SK-N-DZ (cell line): ENCODE measurements at places on chromosomes 1 and 21.

- no peak for DNase-seq
These were observed 11.1 kb downstream of the ITGA10 start for GRCh38 chr1:145898756-145899155.

DNA sequence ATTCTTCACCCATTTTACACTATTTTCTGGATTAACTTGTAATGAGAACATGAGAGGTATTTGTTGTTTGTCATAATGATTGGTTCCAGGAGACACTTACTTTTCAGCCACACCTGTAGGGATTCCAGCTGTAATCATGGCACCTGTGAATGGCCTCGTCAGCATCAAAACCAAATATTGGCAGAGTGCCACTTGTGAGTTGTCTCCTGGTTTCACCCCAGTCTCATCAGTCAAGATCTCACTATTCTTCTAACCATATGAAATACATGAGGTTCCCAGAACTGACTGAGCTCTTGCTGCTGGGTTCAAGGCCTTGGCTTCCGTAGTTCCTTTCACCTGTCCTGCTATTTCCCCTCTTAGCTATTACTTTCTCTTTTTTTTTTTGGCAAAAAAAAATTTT is 246.6 kb upstream of the ADGRL2 start:
- DNase-seq = no peak

GRCh38 chr1:87273291-87273690 is 55.4 kb upstream of the LMO4 start:
- no peak for DNase-seq

- DNase-seq = no peak
These were observed 583.1 kb upstream of the RGS18 start for GRCh38 chr1:191575180-191575579.

DNA sequence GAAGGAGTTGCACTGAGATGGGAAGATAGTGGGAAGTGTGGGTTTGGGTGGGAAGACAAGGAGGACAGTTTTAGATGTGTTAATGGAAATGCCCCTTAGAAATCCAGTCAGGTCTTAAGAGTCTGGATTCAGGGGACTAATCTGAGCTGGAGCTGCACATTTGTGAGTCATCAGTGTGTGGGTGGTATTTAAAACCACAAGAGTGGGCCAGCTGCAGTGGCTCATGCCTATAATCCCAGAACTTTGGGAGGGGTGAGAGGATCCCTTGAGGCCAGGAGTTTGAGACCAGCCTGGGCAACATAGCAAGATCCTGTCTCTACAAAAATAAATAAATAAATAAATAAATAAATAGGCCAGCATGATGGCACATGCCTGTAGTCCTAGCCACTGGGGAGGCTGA is 40.9 kb upstream of the SLC6A9 start:
- DNase-seq = no peak

- no peak for DNase-seq
These were observed 41.4 kb downstream of the S1PR1 start for GRCh38 chr1:101278238-101278637.

DNA sequence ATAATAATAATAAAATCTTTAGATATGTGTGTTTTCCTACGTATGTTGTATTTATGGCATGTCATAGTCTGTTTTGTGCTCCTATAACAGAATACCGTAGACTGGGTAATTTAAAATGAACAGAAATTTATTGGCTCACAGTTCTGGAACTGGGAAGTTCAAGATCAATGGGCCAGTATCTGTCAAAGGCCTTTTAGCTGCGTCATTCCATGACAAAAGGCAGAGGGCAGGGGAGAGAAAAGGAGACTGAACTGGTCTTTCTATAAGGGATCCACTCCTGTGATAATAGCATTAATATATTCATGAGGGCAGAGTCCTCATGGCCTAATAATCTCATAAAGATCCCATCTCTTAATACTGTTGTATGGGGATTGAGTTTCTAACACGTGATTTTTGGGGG is 7.1 kb upstream of the SFT2D2 start:
- DNase-seq = no peak

GRCh38 chr1:7534061-7534825 is 236.9 kb upstream of the VAMP3 start:
- no peak for DNase-seq

DNA sequence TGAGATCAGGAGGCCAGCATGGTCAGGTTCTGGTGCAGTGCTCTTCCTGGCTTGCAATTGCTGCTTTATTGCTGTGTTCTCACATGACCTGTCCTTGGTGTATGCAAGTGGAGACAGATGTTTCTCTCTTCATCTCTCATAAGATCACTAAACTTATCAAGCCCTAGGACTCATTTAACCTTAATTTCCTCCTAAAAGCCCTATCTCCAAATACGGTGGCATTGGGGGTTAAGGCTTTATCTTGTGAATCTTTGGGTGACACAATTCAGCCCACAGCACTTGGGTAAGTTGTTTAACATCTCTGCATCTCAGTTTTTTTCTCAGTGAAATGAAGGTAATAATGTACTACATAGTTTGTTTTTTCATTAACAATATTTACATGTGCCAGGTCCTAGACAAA is 152.4 kb downstream of the RWDD3 start:
- peak; percentile 49 for DNase-seq

GRCh38 chr1:162406811-162407210 is 5.1 kb downstream of the SH2D1B start:
- no peak for DNase-seq

DNA sequence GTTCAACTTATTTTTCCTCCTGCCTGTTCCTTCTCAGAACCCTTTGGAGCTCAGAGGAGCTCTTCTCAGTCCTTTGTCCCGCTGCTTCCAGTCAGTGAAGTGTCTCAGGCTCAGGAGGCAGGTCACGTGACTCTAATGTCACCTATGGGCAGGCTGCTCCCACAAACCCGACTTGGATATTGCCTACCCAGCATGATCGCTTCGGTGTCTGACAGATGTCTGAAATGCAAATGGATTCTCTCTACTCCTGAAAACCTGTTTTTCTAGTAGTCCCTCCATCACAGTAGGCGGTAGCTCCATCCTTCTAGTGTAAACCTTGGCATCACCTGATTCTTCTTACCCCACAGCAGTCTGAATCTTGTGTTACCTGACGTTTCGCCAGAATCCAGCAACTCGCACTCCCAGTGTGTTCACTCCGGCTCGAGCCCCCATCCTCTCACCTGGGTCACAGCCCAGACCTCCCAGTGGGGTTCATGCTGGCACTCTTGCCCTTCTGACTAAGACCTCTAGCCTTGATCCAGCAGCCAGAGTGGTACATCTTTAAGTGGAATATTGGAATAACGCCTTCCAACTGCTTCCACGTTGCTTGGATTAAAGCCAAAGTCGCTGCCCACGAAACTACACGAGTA is 5.4 kb downstream of the PADI6 start:
- DNase-seq = no peak

GRCh38 chr1:54156201-54156600 is 3.4 kb upstream of the CDCP2 start:
- DNase-seq = no peak

DNA sequence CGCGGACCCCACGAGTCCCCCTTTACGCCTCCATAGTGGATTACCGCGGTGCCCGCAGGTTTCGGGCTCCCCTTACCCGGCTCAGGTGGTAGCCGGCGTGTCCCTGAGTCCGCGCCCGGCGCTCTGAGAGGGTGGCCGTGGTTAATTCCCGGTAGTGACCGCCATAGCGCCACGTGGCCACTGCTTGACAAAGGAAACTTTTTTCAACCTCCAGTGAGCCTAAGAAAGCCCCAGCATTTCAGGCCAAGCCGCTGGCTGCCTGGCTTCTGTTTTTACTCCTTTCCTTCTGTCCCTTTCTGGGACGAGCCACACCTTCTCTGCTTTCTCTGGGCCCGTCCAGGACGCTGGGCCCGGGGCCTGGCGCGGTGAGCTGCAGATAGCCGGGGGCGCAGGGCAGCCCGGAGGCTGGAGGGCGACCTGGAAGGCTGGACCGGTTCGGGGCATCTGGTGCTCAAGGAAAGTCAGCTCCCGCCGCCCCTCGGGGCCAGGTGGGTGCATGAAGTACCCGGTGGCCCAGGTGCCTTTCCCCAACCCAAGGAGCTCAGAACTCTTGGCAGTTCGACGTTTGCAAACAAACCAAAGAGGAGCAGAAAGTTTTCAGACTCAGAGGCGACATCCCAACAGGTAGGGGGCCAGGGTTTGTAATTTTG is 540 bp upstream of the C1orf198 start:
- peak; percentile 65 for DNase-seq

DNA sequence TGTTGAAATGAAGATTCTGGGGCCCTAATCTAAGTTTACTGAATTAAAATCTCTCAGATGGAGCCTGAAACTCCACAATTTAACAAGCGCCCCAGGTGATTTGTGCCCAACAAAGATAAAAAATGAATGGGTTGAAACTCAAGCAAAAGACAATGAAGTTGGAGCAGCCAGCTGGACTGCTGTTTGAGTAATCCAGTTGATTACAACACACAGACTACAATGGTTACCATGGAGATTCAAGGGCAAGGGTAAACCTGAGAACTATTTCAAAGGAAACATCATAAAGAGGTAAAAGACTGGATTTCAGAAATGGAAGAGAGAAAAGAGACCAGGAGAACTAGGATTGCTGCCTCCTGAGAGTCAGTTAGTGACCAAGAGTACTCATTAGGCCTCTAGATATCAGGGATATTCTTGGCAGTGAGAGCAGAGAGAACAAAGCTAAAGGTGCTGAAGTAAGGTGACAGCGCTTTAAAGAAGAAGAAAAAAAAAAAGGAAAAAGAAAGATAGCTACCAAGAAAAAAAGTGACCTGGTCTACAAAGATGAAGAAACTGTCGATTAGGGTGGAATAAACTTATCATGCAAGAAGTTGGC is 44.5 kb downstream of the LRRC53 start:
- no peak for DNase-seq

DNA sequence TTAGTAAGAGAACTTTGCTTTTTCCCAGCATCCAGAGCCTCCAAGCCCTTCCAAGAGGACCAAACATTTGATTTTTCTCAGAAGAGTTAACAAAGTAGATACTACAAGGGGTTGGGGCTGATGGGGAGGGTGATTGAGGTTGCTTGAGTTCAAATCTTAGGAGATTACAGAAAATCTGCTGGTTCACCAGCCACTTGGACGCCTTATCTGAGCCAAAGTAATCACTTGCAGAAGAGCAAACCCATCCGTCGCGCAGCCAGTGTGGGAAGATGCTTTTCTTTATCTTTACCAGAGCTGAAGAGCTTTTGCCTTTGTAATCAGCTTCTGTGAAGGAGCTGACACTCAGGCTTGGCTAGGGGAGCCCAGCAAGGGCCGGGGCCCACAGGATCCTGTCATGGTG is 91.9 kb upstream of the CTTNBP2NL start:
- DNase-seq = no peak

DNA sequence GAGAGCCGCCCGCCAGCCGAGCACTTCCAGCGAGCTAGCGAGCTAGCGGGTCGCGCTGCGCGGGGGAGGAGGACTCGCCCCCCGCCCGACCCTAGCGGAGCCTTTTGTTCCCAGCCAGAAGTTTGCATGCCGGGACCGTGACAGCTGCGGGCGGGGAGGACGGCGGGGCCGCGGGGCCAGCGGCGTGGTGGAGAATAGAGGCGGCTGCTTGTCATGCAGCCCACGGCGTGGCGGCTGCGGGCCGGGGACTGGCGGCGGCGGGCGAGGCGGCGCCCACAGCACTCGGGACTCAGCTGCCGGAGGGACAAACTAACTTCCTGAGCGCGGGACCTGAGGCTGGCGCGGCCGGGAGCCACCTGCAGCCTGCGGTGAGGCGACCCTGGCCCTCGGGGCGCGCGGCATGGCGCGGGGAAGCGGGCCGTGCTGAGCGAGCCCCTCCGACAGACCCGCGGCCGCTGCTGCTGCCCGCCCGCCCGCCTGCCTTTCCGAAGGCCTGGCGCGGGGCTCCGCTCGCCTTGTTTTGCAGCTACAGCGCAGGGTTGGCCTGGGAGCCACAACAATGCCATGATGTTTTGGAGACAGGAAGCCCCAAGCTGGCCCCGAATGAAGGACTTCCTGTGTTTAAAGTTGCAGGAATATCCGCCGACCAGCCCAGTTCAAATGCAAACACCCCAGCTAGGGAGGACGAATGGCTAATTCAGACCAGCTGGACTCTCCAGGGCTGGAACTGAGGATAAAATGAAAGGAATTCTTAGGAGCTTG is 82.2 kb upstream of the BMP8A start:
- peak; percentile 17 for DNase-seq

- peak; percentile 48 for DNase-seq
These were observed 122.3 kb upstream of the BACE2 start for GRCh38 chr21:41045534-41046268.

GRCh38 chr1:196357913-196358312 is 250.3 kb downstream of the KCNT2 start:
- no peak for DNase-seq

GRCh38 chr1:10637400-10637799 is 159.0 kb downstream of the CASZ1 start:
- no peak for DNase-seq

DNA sequence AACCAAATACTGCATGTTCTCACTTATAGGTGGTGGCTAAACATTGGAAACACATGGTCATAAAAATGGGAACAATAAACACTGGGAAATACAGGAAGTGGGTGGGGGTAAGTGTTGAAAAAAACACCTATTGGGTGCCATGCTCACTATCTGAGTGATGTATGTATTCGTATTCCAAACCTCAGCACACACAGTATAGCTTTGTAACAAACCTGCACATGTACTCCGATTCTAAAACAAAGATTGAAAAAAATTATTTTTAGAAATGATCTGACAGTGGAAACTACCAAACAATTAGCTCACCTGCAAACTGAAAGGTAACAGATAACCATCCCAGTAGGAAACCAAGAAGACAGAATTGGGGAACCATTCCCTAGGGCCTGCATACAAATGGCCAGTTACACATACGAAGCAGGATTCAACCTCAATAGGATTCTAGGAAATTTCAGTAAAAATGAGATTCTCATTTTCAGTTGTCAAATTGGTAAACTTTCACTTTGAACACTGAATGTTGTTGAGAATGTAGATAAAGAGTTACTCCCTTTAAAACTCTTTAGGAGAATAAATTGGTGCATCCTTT is 88.1 kb upstream of the LRRC8D start:
- DNase-seq = no peak

GRCh38 chr1:29831500-29832117 is 595.3 kb downstream of the PTPRU start:
- no peak for DNase-seq

- no peak for DNase-seq
These were observed 8.9 kb downstream of the SIPA1L2 start for GRCh38 chr1:232621050-232621449.
